ENCODE measurements at places on chromosomes 5 and 9.

- no peak for DNase-seq
Measured at GRCh38 chr9:110537841-110538646, 41.5 kb downstream of the SVEP1 start.

GRCh38 chr5:75473463-75473862 is 38.0 kb downstream of the CERT1 start:
- no peak for DNase-seq

DNA sequence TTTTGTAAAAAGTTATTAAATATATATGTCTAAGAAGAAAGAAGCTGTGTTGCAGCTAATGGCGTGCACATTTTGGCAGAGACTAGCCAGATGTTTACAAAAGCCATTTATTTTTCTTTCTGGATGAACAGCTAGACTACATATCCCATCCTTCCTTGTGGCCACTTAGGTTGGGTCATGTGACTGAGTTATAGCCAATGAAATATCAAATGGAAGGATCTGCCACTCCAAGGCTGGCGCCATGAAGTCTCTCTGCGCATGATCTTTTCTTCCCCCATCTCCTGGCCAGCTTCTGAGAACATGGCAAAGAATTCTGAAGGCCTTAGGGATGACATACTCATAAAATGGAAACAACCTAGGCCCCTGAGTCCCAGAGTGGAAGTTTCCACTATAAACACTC is 244.2 kb upstream of the DAB2 start:
- no peak for DNase-seq

DNA sequence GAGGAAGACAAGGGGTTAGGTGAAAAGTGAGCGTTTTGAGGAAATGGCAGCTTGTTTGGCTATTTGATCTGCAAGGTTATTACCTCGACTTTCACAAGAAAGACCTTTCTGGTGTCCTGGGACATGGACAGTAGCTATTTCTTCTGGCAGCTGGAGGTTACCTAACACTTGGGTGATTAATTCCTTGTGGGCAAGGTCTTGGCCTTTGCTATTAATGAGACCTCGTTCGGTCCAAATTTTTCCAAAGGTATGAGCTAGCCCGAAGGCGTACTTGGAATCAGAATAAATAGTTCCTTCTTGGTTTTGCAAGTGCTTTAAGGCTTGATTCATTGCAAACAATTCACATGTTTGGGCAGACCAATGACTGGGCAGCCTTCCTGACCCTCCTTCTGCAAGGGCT is 4.9 kb downstream of the GTF3C5 start:
- no peak for DNase-seq

All from stimulated activated CD8-positive, alpha-beta memory T cell treated with anti-CD3 and anti-CD28 coated beads, Interleukin-2, amount 100 ng/mL, for 1 hour (primary cell).